Stimulated activated CD8-positive, alpha-beta memory T cell treated with anti-CD3 and anti-CD28 coated beads, Interleukin-7, amount 100 ng/mL, for 24 hours (primary cell): ENCODE measurements at places on chromosomes 2 and 18.

GRCh38 chr2:62547854-62548253 is 41.9 kb upstream of the TMEM17 start:
- no peak for DNase-seq

DNA sequence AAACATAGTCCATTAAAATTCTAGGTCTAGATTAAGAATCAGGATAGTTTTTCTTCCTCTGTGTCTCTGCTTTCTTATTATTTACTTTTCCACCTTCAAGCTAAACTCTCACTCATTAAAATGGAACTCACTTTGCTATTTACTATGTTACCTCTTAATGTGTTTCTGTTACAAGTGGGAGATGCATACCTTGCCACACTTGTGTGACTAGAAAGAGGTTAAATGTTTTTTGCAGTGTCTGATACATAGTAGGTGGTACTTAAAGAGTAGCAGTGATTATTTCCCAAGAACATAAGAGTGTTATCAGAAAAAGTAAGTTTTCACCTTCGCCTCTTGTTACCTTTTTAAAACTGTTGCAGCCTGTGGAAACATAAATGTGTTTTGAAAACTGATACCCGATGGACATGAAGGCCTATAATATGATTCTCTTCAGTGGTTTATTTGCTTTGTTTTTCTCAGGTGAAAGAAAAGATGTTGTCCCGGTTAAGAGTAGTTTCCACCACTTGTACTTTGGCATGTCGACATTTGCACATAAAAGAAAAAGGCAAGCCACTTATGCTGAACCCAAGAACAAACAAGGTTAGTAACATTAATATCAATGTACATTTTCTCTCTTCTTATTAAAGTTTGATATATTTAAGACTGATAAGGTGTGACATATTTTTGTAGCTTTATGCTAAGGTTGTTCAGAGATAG is 16.6 kb downstream of the ME2 start:
- no peak for DNase-seq

DNA sequence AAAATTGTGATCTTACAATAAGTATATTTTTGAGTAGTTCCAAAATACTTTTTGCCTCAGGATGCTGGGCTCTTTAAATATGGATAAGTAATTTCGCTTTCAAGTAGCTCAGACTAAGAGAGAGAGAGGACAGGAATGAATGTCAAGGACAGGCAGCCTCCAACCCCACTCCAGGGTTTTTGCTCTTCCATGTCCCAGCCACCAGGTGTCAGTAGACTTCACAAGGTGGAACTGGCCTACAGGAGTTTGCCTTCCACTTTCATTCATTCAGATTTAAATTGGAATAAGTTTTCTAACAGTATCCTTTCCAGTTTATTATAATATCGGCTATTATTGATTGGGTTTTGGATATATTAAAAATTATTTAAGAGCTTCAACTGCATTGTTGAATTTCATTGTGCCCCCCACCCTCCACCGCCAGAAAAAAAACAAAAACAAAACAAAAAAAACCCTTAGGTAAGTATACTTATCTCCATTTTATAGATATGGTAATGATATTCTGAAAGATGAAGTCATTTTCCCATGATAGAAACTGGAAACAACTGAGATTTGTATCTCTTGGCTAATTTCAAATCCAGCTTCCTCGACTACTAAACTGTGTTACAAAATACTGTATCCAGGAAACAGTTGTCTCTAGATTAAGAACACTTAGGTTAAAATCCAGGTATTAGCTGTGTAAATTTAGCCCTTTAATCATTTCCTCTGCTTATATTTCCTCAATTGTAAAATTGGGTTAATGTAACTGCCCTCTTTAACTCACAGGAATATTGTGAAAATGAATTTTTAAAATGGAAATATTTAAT is 793.1 kb downstream of the ERBB4 start:
- DNase-seq = no peak

DNA sequence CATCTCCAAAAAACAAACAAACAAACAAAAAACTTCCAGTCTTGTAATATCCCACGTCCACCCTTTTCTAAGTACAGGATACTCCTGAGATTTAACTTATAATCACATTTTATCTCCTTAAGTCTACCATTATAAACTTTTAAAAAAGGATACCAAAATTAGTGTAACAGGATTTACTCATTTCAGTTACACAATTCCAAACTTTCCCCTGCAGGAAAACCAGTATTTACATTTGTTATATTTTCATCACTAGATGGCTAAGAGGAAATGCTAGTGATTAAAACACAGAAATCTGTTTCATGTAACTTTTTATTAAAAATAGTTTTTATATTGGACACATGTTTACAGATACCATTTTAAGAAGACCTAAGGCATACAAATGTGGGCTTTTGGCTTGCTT is 27.5 kb downstream of the CFAP36 start:
- no peak for DNase-seq

- DNase-seq = no peak
These were observed 70.6 kb upstream of the KLF7 start for GRCh38 chr2:207236156-207236935.

DNA sequence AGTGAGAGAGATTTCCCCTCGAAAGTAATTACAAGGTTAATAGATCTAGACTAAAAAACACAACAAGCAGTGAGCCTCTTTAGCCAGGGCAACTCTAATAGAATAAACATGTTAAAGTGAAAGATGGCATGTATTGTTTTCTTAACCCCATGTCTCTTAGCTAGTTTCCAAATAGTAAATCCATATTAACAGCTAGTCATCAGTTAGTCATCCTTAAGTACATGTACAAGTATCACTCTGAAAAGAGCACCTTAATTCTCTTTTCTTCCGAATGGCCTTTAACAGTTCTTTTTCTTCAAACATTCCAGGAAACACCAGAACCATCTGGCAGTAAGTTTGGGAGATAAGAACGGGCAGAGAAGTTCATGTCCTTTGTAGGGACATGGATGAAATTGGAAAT is 1480.0 kb downstream of the LRP1B start:
- DNase-seq = no peak

GRCh38 chr2:36697424-36698066 is 1.0 kb downstream of the VIT start:
- no peak for DNase-seq

DNA sequence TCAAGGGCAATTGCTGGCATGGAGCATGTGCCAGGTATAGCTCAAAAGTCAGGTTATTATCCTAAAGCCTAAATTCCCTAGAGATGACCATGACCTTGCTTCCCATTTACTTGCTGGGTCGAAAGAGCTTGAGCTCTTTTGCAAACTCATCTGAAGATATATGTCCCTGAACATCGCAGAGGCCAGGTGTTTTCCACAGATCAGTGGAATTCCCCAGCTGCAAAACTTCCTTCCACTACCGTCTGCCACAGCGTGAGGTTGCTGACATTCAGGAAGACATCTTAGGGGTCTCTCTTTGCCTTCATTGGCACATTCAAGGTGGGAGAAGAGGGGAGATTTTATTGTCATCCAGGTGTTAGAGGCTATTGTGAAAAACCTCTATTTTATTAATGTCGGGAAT is 171.0 kb downstream of the MIB1 start:
- no peak for DNase-seq

DNA sequence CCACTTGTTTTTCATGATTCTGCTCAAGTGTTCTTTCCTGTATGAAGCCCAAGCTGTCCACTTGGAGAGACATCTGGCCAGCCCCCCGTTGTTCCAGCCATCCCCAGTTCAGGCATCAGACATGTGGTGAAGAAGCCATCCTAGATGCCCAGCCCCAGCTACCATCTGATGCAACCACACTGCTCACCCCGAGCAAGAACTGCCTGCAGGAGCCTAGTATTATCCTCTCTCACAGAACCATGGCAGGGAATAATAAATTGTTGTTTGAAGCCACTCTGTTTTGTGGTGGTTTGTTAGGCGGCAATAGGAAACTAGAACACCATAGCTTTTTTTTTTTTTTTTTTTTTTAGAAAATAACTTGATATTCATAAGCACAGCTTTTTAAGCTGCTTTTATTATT is 19.5 kb upstream of the DARS1 start:
- no peak for DNase-seq

- no peak for DNase-seq
These were observed 25.5 kb downstream of the RMC1 start for GRCh38 chr18:23528580-23529472.

- DNase-seq = no peak
These were observed 535.2 kb downstream of the METTL4 start for GRCh38 chr18:2036086-2036485.

GRCh38 chr2:36672199-36672598 is 24.3 kb upstream of the VIT start:
- no peak for DNase-seq

GRCh38 chr18:12726774-12727550 is 24.1 kb downstream of the PSMG2 start:
- peak; percentile 9 for DNase-seq

- no peak for DNase-seq
These were observed 81.9 kb upstream of the MYCN start for GRCh38 chr2:15858466-15858865.

GRCh38 chr2:5938566-5938896 is 246.3 kb downstream of the SOX11 start:
- DNase-seq = no peak

DNA sequence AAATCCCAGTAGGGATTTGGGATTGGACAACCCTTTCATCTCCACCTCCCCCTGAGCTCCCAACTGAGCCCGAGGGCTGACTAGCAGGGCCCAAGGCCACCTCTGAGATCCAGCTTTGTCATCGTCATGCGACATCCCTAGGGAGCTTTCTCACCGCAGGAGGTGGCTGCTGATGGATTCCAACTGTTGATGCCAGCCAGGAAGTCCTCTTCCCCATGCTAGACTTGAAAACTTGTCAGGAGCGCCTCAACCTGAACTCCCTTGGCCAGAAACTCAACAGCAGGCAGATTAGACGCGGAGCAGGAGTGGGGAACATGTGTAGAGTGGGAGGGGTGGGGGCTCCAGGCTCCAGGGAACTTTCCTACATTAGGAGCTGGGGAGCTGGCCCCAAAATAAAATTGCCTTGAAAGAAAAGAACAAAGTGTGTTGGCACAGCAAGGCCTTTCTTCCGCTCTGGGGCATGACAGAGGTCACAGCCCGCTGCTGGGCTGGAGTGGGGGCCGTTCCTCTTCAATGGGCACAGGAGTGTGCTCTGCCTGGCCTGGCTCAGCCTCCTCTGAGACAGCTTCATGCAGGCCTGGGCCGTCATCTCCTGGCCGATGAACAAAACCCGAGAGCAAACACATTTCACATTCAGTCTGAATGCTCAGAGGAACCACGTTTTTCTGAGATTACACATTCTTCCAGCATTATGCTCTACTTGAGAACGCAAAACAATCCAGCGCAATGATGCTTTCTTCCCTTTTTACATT is 34.5 kb downstream of the EMILIN2 start:
- DNase-seq = no peak

GRCh38 chr2:179224361-179224760 is 40.3 kb downstream of the SESTD1 start:
- no peak for DNase-seq

- no peak for DNase-seq
These were observed 349.6 kb upstream of the CWC22 start for GRCh38 chr2:180356676-180357075.

DNA sequence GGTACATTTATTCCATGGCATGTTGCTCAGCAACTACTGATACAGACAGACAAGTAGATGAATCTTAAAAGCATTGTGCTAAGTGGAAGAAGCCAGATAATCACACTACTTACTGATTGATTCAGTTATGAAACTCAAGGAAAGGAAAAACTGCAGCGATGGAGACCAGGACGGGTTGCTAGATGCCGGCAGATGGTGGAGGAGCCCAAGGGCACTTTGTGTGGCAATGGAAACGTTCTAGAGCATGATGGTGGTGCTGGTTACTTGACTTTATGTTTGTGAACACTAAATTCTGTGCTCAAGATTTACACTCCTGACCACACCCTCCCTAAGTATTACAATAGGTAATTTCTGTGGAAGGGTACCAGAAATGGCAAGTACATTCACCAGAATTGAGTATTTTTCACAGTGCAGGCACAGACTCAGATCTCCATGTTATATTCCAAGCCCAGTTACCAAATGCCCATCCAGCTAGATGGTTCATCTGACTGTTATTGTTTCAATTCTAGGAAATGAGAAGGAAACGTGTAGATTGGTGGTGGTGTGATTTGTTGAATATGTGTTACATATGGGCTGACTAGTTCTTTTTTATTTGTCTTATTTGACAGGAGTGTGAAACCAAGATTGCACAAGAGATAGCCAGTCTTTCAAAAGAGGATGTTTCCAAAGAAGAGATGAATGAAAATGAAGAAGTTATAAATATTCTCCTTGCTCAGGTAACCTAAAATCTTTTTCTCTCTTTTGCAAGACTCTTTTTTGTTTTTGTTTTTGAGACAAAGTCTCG is 55.1 kb downstream of the RALBP1 start:
- no peak for DNase-seq

GRCh38 chr2:239353692-239354091 is 47.1 kb downstream of the HDAC4 start:
- no peak for DNase-seq

DNA sequence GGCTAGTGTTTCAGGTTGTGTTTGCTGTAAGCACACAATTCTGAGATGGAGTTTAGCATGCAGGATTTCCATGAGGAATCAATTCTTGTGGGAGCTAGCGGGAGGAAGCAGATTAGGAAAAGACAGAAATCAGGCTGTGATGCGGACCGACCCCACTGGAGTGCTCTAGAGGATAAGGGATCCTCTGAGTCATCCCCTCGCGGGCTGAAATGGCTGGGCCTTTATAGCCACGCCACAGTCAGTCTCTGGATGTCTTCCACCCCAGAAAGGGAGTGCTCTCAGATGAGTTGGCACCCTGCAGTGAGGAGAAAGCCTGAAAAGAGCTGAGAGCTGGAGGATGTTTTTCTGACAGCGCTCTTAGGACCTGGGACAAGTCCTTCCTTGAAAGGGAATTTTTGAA is 102.4 kb downstream of the GALNT3 start:
- no peak for DNase-seq

DNA sequence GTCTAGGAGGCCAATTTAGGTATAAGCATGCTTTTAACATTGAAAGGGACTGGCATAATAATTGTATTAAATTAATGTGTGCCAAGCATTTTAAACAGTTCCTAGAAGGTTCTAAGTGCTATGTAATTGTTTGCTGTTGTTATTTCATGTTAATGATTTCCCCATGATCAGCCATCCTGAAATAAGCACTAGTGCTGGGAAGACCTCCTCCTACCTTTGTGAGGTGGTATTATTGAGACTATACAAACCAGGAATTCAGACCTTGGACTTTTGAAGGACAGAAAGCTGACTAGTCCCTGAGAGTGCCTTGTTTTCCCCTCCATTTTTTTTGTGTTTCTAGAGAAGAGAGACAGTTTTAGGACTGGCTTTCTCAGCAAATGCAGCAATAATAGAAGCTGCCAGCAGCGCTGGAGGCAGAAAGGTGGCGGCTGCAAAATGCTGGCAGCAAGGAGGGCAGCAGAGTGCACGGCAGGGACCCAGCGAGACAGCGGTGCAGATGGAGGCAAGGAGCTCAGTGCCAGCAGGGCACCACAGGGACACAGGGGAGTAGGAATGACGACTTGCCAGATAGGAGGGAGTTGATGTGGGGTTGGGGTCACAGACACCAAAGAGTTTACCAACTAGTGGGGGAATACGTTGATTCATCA is 25.3 kb downstream of the NABP1 start:
- no peak for DNase-seq

- DNase-seq = no peak
These were observed 67.0 kb downstream of the GALR1 start for GRCh38 chr18:77316641-77317040.

GRCh38 chr2:17827316-17827715 is 11.1 kb downstream of the MSGN1 start:
- no peak for DNase-seq
